NCI-H2081 treated with DMSO at 0.1 percent for 48 hours (cell line): ENCODE measurements at places on chromosomes 16 and 17.
A peak's percentile ranks its signal among the peaks of the same experiment; 100 is the strongest.

GRCh38 chr16:12837291-12837690 lies 33.6 kb upstream of the CPPED1 start:
- DNase-seq, result no peak

DNA sequence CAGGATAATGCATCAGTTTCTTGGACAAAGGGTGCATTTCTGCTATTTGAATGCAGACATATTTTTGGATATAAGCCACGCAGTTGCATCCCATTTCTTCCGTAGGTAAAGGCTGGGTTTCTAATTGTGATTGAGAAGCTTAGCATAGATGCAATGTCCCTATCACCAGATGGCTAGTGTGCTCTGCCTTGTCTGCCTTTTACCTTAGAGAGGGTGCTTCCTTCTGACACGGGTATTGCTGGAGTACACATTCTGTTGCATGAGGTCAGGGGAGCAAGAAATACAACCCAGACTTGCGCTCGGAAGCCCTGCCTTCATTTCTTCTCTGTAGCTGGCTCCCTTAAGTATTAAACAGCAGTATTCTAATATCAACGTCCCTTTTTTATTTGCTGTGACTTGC lies 337.4 kb downstream of the WWOX start:
- DNase-seq, result no peak

DNA sequence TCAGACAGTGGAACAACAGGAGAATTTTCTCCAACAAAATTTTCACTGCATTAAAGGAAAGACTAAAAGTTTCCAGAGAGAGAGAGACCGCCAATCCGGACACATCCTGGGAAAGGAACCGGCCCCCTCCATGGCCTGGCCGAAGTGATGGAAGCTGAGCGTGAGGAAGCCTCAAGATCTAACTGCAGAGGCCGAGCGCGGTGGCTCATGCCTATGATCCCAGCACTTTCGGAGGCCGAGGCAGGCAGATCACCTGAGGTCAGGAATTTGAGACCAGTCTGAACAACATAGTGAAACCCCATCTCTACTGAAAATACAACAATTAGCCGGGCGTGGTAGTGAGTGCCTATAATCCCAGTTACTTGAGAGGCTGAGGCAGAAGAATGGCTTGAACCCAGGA lies 3.9 kb downstream of the CTRB2 start:
- DNase-seq, result no peak

- no peak for DNase-seq
Measured at GRCh38 chr16:84675884-84676283, 23.9 kb upstream of the USP10 start.

DNA sequence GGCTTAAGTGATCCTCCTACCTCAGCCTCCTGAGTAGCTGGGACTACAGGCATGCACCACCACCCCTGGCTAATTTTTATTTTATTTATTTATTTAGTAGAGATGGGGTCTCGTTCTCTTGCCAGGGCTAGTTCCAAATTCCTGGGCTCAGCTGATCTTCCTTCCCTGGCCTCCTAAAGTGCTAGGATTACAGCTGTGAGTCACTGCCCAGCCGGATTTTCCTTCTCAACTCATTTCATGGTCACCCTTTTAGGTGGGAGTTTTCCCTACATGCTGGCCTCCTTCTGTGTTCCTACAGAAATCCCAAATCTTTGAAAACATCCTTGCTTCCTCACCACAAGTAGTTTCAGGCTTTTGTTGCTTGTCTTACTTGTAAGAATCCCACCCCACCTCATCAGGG lies 102.1 kb upstream of the SIAH1 start:
- DNase-seq, result no peak

GRCh38 chr17:56824503-56824902 lies 9.2 kb downstream of the C17orf67 start:
- DNase-seq, result no peak

DNA sequence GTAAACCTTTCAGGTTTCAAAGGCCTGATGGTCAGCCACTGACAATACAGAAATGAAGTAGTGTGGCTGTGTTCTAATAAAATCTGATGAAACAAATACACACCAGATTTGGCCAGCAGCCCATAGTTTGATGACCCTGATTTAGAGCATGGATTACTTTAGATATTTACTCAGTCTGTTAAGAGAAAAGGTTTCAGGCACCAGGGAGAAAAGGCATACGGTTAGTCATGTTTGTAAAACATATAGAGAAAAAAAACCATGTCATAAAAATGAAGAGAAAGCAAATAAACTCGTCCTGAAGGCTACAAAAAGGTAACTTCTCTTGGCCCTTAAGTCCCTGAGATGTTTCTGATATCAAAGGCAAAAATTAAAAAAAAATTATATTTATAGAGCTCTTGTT lies 112.1 kb downstream of the ADAMTS18 start:
- DNase-seq, result no peak

- no peak for DNase-seq
Measured at GRCh38 chr16:50195756-50196155, 42.6 kb downstream of the TENT4B start.

- DNase-seq, result no peak
Measured at GRCh38 chr16:4780235-4780634, 7.9 kb downstream of the SEPTIN12 start.

DNA sequence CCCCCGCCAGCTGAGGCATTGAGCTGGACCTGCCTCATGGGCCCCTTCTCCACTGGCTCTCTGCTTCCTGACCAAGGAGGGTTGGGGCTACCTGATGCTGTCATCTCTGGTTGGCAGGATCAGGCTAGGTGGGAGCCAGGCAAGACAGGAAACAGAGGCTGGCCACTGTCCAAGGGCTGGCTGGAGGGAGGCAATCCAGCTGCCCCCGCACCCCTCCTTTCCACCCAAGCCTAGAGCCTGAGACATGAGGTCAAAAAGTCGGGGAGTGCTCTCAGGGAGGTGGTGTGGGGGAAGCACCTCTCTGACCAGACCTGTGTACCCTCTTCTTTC lies 14.5 kb downstream of the NGFR start:
- DNase-seq, result no peak

DNA sequence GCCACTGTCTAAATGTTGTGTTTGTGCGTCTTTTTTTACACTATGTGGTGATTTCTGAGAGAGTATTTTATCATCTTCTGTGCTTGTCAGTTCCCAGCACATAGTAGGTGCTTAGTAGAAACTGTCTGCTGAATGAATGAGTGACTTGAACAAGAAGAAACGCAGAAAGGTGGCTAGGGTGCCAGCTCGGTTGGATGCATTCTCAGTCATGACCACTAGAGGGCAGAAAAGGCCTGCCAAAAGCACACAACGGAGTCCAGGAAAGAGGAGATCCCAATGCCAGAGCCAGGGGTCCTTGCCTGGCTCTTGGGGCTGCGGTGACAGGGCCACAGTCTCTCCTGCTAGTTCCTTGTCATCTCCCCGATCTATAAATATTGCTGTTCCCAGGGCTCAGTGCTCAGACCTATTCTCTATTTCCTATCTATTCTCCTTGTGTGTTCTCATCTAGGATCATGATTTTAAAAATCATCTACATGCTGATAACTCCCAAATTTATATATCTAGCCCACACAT lies 57.3 kb upstream of the CCL1 start:
- DNase-seq, result peak; percentile 0

GRCh38 chr16:53291757-53292392 lies 142.4 kb upstream of the RBL2 start:
- DNase-seq, result no peak

DNA sequence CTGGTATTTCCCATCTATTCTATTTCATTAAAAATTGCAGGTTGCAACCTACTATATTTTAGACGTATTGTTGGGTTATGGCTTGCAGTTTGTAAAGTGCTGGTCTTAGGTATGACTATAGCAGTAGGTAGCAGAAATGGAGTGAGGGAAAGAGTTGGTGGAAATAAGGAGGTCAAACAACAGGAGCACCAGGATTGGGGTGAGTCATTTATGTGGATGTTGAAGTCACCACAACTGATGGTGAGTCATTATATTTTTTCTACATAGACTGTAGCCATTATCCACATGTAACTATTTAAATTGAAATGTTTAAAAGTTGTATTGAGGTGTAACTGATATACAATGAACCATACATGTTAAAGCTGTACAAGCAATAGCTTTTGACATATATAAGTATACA lies 25.0 kb upstream of the HS3ST3A1 start:
- no peak for DNase-seq

- no peak for DNase-seq
Measured at GRCh38 chr16:68365167-68365817, 54.5 kb downstream of the PRMT7 start.

GRCh38 chr17:67500677-67501300 lies 123.7 kb downstream of the PITPNC1 start:
- no peak for DNase-seq

- no peak for DNase-seq
Measured at GRCh38 chr17:4199818-4200402, 56.9 kb downstream of the CYB5D2 start.

- DNase-seq, result no peak
Measured at GRCh38 chr16:25896411-25896810, 204.7 kb downstream of the HS3ST4 start.

DNA sequence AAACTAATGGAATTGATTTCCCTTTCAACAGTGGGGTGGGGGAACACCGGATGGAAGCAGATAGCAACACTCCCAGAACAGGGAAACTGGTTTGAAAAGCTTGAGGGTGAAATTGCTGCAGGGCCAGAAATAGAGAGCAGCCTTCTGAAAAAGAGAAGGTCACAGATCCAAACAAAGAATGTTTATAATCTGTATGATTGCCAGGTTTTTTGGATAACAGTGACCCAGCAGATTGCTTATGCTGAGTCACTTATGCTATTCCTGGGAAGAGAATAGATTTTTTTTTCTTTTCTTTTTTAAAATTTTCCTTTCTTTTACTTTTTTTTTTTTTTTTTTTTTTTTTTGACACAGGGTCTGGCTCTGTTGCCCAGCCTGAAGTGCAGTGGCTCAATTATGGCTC lies 641.3 kb downstream of the KCNJ2 start:
- no peak for DNase-seq

GRCh38 chr17:15309793-15310192 lies 31.6 kb downstream of the TEKT3 start:
- DNase-seq, result no peak

- DNase-seq, result no peak
Measured at GRCh38 chr16:30677931-30678585, 19.8 kb downstream of the FBRS start.

GRCh38 chr16:80231888-80232287 lies 308.9 kb upstream of the DYNLRB2 start:
- no peak for DNase-seq

- DNase-seq, result peak; percentile 22
Measured at GRCh38 chr16:1197237-1197866, 27.7 kb downstream of the TPSG1 start.

DNA sequence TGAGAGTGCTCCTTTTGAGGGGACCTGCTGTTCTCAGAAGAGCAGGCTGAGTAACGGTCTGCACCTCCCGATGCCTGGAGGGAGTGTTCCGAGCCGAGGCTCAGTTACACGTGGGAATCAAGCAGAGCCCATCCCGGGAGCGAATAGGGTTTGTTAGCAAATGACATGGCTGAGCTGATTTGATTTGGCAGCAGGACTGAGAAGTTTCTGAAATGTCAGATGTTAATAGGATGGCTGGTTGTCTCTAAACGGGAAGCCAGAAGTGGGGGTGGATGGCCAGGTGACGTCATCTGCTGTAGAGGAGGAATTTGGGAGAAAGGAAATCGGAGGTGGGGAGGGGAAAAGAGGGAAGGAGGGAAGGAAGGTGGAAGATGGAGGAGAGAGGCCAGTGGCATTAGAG lies 128.0 kb downstream of the RAP1GAP2 start:
- DNase-seq, result no peak

GRCh38 chr17:41010441-41010840 lies 1.5 kb upstream of the KRTAP3-1 start:
- no peak for DNase-seq

- peak; percentile 84 for DNase-seq
Measured at GRCh38 chr17:29084541-29085146, 41.7 kb downstream of the PIPOX start.

GRCh38 chr16:81310045-81310644 lies 4.6 kb upstream of the GAN start:
- no peak for DNase-seq

DNA sequence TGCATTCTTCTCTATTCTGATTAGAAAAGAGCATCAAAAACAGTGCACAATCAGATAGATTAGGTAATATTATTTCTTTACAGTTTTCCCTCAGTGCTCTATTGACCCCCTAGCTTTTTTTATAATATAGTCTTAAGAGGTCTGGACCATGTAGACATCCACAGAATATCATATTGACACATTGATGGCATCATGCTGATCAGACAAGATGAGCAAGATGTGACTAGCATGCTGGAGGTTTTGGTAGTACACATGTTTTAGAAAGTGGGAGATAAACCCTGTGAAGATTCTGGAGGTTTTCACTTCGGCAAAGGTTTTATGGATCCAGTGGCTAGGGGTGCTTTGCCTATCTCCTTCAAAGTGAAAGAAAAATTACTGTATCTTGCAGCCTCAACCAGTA lies 2.8 kb upstream of the ABCA8 start:
- DNase-seq, result no peak

- DNase-seq, result no peak
Measured at GRCh38 chr16:30065943-30066760, 592 bp downstream of the ALDOA start.

DNA sequence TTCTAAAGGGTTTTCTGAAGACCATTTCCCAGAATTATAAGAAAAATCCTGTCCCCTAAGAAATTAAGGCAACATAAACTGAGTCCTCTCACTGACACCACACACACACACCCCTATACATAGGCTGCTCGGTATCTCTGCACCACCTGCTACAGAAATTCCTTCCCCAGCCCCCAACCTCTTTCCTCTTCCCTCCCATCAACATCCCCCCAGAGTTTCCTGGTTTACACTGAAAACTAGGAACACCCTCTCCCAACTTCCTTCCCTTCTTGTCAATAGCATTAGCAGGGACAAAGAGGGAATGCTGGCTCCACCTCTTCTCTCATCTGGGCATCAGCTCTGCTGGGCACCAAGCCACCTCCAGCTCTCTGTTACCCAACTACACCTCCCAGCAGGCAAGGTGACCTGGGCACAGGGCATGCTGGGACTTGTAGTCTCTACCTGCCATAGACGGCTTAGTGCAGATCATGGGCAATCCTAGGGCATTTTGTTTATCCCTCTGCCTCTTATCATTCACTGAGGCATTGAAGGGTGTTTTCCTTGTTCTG lies 15.7 kb downstream of the CAVIN1 start:
- DNase-seq, result peak; percentile 67

DNA sequence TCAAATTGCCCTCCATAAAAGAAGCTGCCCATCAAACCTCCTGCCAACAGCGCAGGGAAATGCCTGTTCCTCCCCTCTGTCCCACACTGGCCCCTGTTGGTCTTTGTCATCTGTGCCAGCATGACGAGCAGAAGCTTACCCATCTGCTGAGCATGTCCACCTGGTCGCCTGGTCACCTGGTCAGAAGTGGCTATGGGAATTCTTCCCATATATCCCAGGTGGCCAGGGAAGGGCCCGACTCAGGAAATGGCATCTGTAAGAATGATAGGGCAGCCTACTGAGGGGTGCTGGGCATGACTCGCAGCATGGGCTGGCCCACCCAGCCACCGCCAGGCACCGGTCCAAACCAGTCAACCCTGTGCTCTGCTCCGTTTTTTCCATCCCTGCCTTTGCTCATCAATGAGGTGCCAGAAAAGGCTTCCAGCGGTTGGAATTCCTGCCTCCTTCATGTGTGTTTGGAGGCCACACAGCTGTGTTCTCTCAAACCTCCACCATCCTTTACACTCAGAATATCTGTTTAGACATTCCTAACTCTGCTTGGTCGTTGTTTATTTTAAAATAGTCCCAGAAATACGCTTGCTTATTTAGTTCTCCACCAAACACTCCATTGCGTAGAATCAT lies 145.2 kb downstream of the CLEC16A start:
- DNase-seq, result no peak

- no peak for DNase-seq
Measured at GRCh38 chr16:22296225-22297113, 740 bp upstream of the POLR3E start.

- no peak for DNase-seq
Measured at GRCh38 chr17:4896332-4897197, 2.8 kb upstream of the C17orf107 start.

GRCh38 chr17:37848690-37849616 lies 75.3 kb upstream of the TBC1D3K start:
- no peak for DNase-seq
